NT2/D1 (cell line): ENCODE measurements at places on chromosomes 7 and 10.

DNA sequence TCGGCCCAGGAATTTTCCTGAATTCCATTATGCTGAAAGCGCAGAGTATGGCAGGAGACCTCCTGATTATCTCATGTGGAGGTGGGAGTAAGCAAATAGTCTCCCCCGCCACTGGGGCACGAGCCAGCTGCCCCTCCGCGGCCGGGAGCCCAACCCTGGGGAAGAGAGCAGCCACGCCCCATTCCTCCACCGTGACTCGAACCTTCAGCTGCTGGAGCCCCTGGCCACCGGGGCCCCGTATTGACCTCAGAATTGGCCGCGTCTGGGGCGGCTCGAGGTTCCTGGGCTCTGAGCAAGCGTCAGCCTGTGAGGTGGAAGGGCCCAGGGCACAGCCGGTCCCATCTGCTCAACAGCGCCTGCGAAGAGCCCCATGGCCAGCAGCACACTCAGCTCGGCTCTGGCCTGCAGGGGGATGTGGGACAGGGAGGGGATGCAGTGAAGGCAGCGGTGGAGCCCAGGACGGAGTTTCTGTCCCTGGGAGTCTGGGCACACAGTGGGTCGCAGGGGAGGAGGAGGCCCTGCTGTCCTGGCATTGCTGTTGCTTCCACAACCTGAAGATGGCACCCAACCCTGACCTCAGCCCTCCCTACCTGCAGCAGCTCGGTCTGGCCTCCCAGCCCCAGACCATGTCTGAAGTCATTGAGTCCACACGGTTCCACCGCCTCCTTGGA lies 97.8 kb downstream of the CHST15 start:
- peak; percentile 39 for DNase-seq

DNA sequence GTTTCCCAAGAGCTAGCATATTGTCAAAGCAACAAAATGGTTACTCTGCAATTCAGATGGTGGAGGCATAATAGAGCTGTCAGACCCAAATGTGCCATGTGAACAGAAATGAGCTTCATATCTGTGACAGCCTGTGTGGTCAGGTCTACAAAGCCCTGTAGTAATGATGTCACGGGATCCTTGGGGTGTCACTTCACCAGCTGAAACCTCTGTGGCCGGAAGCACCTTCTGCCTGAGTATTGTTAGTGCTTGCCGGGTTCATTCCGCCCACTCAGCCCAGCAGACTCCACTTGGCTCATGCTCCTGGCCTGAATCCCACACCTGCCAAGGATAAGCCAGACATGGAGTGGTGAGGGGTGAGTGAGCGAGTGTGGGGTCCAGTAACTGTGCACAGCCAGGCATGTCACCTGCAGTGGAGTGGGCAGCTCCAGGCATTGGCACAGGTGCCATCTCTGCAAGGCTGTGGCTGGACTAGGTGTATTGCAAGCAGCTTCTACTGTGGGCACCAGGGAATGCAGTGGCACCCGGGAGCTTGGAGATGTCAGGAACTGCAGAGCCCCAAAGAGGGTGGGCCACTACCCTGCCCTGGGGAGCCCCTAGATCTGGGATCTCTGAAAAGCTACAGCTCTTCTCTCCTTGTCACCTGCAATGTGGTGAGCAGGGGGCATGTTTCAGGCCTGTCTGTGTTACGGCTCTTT lies 341.9 kb upstream of the CHRM2 start:
- no peak for DNase-seq

GRCh38 chr7:7976677-7977076 lies 8.1 kb downstream of the GLCCI1 start:
- DNase-seq = no peak

- no peak for DNase-seq
Measured at GRCh38 chr7:3791327-3791726, 490.3 kb downstream of the SDK1 start.

DNA sequence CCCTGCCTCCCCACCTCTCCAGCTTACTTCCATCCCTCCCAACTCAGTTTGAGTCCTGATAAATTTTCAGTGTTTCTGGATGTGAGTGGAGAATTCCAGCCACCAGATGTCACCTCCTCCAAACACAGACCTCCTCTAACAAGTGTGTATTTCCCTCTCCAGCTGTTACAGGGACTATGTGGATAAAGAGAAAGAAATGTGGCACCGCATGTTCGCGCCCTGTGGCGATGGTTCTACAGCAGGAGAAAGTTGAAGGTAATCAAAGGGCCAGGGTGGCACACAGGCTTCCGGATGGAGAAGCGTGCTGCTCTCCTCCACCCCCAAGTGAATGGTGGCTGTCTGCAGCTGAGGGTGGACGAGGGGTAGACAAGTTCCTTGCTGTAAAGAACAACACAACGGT lies 14.7 kb downstream of the FKBP6 start:
- DNase-seq = peak; percentile 44

GRCh38 chr7:1546274-1546908 lies 9.6 kb downstream of the TMEM184A start:
- no peak for DNase-seq

DNA sequence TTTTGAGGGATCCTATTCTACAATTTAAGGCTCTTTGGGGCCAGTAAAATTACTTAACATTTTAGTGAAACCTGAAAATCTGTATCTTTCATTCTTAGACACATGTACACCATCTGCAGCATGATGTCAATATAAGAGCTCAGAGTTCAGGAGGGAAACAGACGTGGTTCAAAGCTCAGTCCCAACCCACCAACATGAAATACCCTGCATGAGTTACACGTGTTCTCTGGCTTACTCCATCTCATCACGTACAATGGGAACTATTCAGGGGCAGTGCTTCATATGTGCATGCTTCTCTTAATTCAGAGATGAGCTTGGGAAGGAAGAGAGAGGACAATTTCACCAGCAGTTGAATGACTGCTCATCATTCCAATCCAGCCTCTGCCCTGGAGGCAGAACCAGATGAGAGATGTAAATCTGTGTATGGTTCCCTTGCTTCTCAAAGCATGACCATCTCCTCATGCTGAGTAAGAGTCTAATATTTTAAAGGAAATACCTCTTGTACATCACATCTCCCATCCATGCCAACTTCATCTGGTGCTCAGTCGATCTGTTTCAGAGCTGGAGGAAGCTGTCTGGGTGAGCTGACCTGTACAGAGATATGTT lies 29.0 kb upstream of the ADAM12 start:
- no peak for DNase-seq

DNA sequence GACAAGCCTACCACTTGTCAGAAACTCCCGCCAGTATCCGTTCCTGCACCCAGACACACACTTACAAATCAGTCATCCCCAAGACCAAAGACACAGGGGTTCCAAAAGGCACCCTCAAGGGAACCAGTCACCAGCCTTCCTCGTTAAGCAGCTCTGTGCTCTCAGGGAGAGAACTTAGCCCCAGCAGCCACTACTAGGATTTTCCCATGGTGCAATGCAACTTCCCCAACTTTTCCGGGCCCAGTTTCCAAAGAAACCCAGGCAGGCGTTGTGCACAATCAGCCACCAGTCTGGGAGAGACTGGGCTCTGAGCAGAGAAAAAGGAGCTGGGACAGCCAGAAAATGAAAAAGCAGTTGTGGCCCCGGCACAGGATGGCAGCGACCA lies 1.2 kb downstream of the DLG5 start:
- DNase-seq = no peak

- no peak for DNase-seq
Measured at GRCh38 chr10:50622706-50623662, 772 bp downstream of the SGMS1 start.

DNA sequence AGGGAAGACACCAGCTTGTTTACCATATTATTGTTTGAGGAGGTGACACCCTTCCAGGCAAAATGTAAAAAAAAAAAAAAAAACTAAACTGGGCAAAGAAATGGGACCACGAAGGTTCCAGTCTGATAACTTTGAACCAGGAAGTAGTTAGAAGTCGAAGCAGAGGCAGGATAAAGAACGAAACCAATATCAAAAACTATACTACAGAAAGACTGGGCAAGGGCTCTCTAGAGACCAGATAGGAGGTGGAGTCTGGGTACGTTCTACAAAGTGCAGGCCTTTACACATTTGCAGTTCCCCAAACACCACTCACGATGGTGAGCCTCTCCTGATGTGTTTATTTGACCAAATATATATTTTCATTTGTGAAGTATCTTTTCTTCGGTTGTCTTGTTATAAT lies 125.7 kb upstream of the CDK1 start:
- DNase-seq = no peak

GRCh38 chr7:51186531-51186930 lies 130.1 kb downstream of the COBL start:
- no peak for DNase-seq
